Fibroblast of mammary gland (primary cell): ENCODE measurements at places on chromosomes 1 and 21.

DNA sequence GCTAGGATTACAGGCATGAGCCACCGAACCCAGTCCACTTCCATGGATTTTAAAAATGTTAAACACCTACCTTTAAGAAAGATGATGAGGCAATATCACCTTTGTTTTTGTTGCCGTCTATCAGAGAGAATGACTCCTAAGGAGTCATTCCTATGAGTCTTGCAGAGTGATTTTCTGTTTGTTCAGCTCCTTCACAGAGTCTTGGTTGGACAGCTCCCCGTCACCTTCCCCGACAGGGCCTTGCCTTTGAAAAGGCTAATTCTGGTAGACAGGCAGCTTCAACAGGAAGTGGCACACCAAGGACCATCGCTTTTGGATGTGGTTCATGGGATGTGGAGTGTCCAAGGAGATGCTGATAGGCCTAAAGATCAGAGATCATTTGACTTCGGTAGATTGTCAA is 17.5 kb downstream of the ZBTB18 start:
- no peak for DNase-seq

DNA sequence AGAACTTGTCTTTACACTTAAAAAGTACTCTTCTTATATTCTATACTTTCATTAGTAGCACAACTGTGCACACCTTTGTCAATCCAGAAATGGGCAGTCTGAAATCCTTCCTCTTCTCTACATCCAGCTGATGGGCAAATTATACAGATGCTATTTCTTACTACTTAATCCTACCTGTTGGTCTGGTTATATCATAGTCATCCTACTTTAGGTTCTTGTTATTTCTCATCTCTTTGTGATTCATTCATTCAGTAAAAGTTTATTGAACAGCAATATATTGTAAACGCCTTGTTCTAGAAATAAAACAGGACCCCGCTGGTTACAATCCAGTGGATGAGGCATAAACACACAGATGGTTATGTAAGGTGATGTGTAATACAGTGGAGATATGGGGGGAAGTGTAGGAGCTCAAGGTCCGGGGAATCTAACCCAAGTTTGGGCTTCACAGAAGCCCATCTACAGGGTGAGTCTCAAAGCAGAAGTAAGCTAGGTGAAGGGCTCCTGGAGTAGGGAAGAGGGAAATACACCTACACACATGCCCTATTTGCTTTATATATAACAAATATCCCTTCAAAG is 11.8 kb upstream of the FUBP1 start:
- no peak for DNase-seq

DNA sequence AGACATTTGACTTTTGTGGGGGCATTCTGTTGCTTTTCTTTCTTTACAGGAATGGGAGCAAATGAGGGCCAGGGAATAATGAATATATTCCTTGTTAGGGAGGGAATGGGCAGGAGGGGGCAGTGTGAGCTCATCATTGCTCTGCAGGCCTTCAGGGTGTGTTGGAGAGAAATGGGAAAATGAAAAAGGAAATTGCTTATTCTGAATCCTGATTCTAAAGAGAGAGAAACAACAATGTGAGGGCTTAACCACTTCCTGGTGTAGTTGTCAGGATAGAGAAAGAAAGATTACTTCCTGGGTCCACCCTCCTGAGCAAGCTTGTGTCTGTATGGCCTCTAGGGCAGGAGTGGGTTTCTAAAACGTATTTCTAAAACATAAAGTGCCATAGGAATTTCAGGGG is 28.3 kb downstream of the VANGL2 start:
- DNase-seq = peak; percentile 45

- DNase-seq = no peak
Measured at GRCh38 chr1:165882168-165882837, 54.9 kb downstream of the UCK2 start.

DNA sequence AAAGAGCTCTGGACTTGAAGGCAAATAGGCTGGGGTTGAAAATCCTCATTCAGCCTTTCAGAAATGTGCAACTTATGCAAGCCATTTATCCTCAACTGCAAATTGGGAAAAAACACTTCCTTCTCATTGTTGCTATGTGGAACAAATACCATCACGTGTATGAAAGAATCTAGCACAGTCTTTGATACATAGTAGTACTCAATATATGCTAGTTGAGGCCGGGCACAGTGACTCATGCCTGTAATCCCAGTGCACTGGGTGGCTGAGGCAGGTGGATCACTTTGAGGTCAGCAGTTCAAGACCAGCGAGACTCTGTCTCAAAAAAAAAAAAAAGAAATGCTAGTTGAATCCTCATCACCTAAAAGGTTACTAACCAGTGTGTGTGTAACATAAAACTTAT is 8.2 kb downstream of the PI4KB start:
- no peak for DNase-seq

DNA sequence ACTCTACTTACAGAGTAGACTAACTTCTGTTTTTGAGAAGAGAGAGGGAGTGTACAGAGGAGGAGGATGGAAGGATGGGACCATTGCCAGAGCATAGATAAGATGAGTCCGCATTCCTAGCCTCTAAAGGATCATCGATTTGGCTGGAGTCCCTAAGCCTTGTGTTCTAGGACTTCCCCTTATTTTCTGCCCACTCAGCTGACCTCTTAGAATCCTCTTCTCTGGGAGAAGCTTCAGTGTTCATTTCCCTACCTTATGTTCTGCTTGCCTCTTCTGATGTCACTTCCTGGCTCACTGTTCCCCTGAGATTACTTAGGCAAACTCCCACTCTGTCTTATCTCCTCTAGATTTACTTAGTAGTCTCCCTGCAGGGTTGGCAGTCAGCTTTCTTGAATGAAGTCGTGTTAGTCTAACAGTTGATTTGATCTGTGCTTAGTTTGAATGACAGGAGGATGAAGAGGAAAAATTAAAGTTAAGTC is 156.7 kb downstream of the SYT2 start:
- peak; percentile 79 for DNase-seq

DNA sequence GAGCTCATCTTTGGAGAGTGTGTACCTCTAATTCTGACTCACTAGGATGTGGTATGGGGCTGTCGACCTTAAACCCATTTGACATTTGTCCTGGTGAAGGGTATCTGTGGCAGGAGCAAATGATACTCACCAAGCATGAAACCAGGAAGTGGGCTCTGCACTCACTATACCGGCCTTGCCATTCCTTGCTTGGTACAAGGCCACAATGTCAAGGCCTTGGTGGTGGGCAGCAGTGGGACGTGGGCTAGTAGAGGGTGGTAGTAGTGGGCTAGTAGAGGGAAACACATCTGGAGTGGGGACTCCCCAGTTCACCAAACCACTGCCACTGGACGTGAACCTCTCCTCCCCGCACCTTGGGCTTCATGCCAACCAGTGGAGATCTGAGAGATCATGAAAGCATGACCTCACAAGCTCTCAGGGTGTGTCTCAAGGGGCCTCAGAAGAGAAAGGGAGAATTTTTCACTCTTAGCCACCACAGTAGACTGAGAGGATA is 11.5 kb downstream of the TNFSF4 start:
- DNase-seq = no peak

DNA sequence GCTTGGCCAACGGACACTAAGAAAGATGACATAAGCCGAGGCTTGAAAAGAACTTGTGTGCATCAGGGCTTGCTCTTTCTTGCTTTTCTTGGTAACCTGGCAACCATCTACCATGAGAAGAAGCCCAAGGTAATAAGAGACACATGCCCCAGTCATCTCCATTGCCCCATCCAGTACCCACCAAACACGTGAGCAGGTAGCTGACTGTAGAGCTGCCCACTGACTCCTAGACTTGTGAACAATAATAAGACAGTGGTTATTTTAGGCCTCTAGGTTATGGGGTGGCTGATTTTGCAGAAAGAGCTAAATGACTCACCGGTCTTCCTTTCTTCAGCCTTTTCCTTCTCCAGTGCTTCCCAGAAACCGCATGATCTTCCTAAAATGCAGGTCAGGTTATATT is 105.0 kb upstream of the JUN start:
- DNase-seq = no peak

DNA sequence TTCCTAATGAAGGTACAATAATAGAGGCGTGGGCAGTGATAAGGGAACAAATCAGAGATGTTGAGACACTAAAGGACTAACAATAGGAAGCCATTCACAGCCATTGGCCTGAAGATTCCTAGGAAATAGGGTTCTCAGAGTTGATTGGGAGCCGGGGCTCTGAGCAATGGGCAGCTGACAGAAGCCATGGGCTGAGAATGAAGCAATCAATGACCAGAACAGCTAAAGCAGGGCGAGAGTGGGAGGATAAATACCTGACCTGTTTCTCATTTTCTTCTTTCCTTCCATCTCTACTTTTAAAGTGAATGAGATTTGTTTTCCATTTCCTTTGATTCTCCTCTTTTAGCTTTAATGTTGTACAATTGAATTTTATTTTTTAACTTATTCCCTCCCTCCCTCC is 774.7 kb upstream of the ADGRL4 start:
- DNase-seq = peak; percentile 49

GRCh38 chr1:165592945-165593823 is 37.9 kb upstream of the MGST3 start:
- DNase-seq = peak; percentile 81

DNA sequence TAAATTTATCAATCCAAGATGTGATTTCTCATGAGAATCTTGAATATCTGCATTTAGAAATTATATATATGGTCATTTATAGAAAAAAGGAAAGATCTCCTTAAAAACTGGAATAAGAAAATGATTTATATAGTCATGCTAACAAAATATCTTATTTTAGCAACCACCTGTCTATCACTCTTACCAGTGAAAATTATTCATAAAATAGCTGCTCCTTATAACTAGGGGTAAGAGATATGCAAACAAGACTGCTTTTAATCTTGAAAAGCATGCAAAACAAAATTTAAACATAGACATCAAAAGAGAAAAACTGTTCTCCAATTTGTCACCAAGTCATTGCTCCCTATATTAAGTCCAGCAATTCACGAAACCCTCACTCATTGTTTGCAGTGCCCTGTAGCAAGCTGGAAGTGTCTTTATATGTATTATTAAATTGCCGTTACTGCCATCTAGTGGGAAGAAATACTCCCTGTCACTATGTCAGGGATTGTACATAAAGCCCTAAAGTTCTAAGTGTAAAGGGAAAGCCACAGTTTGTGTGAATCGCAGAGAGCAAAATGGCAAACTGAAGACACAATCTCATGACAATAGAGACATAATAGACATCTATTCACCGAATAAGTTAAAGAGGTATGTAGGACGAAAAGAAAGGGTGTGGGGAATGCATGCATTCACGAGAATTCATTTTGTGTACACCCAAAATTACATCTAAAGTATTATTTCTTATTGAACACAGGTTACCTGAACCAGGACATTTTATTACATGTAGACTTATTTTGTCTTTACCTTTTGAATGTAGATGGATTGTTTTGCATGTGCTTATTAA is 600.5 kb downstream of the USP25 start:
- DNase-seq = peak; percentile 89

DNA sequence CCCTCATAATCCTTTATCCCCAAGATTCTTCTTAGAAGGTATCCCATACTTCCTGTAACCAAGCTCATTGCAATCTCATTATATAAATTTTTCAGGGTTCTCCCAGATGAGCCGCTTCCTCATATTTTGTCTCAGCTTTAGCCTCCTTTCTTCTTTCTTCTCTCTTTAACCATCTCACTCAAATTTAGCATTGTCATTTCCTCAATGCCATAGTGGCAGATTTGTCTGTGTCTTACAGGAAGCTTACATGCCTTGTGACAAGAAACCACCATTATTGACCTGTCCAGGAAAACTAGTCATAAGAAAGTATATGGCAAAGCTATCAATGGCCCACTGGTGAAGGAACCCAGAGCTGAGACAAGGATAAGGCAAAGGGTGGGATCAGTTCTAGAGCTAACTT is 6.0 kb upstream of the FCRL2 start:
- DNase-seq = no peak

GRCh38 chr1:59779949-59780348 is 34.8 kb upstream of the HOOK1 start:
- no peak for DNase-seq

DNA sequence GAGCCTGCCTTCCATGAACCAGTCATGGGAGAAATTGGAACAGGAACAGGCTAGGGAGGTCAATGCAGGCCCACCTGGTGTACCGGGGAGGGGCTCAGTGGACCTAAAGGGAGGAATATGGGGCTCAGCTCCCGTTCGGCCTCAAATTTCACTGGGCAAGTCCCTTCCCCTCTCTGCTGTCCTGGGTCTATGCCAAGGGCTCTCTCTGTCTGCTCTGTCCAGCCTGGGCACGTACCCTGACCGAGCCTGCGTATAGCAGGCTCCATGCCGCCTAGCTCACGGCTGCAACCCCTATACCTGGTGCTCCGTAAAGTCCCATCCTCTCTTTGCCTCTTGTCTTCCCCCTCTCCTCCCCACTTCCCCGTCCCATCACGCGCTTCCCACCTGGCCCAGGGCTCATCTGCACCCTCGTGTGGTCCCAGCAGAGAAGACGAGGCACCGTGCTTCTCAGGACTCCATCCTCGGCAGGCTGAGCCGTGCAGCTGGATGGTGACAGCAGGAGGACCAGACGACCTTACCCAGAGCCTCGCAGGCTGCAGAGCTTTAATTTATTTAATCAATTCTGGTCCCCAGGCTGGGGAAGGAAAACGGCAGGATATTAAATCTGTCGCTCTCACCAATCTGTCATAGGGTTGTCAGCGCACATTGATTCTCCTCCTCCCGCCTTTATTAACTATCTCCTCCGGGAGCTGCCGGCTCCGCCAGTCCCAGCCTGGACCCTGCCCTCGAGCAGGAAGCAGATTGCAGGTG is 25.0 kb upstream of the DISP3 start:
- no peak for DNase-seq

DNA sequence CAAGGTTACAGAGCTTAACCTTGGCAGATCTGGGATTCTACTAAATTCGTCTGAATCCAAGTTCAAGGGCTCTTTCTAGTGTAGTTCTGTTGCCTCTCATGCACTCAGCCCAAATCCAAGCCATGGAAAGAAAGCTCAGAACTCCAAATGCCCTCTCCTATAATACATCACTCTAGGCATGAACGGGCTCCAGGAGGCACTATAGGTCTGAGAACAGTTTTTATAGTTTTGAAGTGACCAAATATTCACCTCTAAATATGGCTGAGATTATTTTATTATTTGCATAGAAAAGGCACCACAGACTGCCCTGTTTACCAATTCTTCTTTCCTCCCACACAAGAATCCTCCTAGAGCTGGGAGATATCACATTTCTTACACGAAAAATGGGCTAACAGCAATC is 327.9 kb upstream of the BEND5 start:
- DNase-seq = no peak

- no peak for DNase-seq
Measured at GRCh38 chr1:243397613-243398321, 141.9 kb downstream of the SDCCAG8 start.

- no peak for DNase-seq
Measured at GRCh38 chr1:31576743-31577455, 584 bp downstream of the TINAGL1 start.

GRCh38 chr1:64396817-64397216 is 73.1 kb upstream of the CACHD1 start:
- peak; percentile 16 for DNase-seq
